T-helper 2 cell (primary cell): ENCODE measurements at places on chromosomes 4 and X.
A peak's percentile ranks its signal among the peaks of the same experiment; 100 is the strongest.

- no peak for DNase-seq
Observed at GRCh38 chrX:15694941-15695451, 30.4 kb upstream of the CLTRN start.

DNA sequence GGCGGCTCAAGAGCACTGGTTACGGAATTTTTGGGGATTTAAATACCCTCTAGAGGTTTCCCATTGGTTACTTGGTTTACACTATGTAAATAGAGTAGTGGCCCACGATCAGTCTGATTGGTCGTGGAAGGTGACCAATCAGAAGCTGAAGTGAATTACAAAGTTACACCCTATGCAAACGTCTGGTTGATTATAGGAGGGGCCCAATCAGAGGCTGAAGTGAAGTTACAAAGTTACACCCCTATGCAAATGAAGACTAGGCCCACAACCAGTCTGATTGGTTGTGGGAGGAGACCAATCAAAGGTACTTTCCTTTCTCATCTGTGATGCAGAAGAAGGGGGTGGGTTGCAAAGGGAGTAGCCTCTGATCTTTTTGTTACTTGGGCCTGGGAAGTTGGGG is 45.1 kb upstream of the HSD17B10 start:
- peak; percentile 19 for DNase-seq

- DNase-seq, result no peak
Observed at GRCh38 chr4:107216379-107216778, 180.3 kb upstream of the DKK2 start.

DNA sequence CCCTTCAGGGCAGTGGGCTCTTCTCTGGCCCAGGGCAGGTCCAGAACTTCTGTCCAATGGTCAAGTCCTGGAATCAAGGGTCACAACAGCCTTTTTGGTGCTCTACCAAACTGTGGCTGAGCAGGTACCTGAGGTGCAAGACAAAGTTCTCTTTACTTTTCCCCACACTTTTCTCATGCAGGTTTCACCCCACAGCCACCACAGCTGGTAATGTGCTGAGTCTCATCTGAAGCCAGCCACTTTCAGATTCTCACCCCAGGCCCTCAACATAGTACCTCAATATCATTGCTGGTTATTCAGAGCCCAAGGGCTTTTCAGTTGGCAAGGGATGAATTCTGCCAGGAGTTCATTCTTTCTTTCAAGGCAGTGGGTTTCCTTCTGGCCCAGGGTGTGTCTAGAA is 426.0 kb downstream of the TECRL start:
- no peak for DNase-seq

DNA sequence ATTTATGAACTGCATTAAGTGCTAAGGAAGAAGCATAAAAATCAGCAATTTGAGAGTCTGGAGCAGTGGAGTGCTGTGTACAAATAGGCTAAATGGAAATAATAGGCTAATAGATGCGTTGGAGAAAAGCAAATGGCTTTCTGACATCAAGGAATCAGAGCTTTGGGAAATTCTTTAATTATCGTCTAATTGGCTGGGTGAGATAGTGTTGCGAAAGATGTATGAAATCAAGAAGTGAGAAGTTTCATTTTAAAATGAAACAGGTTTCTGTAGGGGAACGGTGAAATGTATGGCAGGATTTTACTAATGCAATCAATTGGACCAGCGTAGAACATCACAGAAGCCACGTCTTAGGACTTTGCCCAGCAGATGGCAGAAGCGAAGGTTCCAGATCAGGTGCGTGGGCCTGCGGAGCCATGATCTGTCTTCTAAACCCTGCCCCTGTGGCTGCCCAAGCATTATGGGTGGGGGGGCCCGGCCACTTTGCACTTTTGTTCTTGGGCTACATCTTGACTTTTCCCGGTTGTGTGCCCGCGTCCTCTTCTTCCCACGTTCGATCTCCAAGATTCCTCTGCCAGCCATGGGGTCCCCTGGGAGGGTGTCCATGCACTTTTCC is 118.5 kb upstream of the SHISA3 start:
- no peak for DNase-seq

GRCh38 chrX:45889471-45889870 is 655.8 kb downstream of the ZNF674 start:
- DNase-seq, result no peak

- no peak for DNase-seq
Observed at GRCh38 chr4:95000076-95000648, 242.4 kb downstream of the BMPR1B start.

- no peak for DNase-seq
Observed at GRCh38 chr4:170777663-170778062, 687.9 kb upstream of the AADAT start.

GRCh38 chrX:9587642-9588041 is 122.8 kb downstream of the TBL1X start:
- DNase-seq, result no peak

DNA sequence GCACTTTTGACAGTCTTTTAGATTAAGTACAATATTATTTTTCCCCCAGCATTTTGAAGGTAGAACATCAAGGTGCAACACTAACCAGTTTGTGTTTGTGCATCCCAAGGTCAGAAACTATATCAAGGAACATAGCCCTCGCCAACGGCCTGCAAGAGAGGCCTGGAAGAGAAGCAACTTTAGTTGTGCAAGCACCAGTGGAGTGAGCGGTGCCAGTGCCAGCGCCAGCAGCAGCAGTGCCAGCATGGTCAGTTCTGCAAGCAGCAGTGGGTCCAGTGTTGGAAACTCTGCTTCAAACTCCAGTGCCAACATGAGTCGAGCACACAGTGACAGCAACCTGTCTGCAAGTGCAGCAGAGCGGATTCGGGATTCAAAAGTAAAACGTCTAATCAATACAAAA is 21.7 kb downstream of the FAM199X start:
- no peak for DNase-seq

- DNase-seq, result no peak
Observed at GRCh38 chr4:116539744-116540143, 545.6 kb downstream of the TRAM1L1 start.
